ENCODE measurements at places on chromosomes 2 and 18. TPM values are rescaled to one million over a fixed set of nuclear protein-coding genes. Genes with fewer than 3 reads are reported as not detected.

DNA sequence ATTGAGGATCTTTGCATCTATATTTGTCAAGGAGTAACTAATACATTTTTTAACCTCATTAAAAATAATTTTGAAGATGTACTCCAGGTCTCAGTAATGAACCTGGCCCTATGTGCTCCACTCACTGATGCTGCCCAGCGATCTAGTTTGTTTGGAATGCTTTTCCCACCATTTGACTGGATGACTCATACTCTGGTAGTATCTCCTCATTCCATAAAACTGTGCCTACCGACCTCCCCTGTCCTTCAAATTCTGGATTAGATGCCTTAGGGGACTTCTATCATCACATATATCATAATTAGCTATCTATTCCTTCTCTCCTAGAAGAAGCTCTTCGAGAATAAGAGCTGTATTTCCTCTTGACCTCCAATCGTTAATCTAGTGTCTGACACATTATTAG lies 83.8 kb downstream of the FAM117B start:
- peak; percentile 24 for DNase-seq

- DNase-seq, result no peak
These were observed 5.5 kb downstream of the TIMM21 start for GRCh38 chr18:74153793-74154192.

DNA sequence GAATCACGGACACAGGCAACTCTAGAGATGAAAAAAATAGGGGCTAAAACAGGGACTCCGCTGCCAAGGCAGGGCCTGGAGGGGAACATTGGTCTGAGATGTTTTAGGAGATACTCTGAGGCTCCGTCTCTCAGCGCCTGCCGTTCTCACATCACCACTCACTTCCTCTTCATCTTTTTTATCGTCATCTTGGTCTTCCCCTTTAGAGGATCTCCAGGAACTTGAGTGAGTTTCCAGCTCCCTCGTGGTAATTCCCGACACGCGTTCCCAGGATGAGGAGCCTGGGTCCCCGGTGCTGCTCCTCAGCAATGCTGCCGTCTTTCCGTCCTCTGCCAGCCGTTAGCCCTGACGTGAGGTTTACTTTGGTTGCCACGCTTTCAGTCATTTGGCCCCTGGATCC lies 16.1 kb downstream of the MLPH start:
- DNase-seq, result no peak

DNA sequence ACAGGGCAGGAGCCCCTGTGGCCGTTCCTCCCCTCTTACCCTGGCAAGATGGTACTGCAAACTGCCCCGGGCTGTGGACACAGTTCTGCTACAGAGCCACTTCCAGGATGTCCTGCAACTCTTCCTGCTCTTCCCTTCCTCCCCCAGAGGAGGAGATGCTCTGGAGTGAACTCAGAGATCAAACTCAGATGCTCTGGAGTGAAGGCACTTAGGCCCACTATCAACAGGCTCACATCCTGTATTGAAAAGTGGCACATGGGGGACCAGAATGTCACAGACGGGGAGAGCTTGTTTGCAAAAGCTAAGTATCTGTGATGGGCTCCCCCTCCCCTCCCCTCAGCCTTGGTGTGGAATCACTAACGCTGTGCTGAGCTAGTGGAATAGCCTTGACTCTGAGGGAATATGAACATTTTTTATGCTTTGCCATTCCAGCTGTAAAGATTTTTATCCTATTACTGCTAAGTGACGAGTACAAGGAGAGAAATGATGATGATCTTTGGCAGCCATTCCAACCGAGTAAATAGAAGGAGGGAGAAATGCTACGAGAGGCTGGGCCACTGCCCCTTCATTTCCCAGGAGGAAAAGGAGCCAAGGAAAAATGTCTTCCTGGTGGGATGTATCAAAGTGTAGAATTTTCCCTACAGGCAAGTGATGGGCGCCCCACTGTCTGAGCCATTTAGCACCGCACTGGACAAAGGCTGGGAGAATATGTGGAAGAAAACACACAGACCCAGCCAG lies 152.6 kb downstream of the GALNT14 start:
- no peak for DNase-seq

- DNase-seq, result no peak
These were observed 48.8 kb downstream of the SLC4A1AP start for GRCh38 chr2:27712522-27712921.

DNA sequence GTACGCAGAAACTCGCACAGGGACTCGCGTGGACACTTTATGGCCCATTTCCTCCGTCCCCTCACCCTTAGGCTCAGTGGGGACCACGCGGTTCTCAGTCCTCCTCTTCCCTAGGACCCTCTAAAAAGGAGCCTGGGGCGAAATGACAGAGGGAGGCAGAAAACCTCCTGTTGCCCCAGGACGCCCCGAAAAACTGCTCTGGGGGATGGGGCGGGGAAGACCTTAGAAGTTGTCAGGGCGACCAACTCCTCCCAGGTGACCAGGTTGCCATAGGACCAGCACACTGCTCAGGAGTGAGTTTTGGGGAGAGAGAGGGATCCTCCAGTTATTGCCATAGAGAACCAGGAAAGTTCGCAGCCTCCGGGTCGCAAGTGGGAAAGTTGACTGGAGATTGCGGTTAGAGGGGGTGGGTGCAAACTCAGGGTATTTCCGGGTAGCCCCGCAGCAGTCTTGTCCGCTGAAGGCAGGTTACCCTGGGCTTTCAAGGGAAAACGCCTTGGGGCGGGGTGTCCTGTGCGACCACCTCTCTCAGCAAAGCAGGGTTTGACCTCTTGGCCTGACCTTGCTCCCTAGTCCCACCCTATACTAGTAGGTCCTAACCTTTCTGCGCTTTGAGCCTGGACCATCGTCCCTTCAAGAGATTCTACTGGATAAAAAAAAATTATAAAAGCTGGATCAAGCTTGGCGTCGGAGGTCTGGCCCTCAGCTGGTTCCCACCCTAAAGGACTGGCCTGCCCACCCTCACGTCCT lies 7.8 kb upstream of the PAX3 start:
- no peak for DNase-seq

GRCh38 chr2:101362316-101362715 lies 25.0 kb downstream of the CREG2 start:
- no peak for DNase-seq

DNA sequence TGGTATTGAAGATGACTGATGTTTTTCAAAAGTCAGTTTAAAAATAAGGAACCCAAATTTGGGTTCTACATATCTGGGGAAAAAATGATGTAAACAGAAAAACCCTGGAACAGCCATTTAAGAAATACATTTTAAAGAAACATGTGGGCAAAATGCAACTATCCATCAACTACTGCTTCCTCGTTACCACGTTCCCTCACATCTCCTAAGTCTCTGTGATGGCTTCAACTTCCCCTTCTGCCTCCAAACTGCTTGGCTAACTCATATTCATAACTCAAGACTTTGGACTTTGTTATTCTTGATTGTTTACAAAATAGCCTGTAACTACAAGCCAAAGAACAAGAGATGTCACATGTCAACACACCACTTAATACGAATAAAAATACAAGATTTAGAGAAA lies 116.3 kb downstream of the DYM start:
- DNase-seq, result no peak

DNA sequence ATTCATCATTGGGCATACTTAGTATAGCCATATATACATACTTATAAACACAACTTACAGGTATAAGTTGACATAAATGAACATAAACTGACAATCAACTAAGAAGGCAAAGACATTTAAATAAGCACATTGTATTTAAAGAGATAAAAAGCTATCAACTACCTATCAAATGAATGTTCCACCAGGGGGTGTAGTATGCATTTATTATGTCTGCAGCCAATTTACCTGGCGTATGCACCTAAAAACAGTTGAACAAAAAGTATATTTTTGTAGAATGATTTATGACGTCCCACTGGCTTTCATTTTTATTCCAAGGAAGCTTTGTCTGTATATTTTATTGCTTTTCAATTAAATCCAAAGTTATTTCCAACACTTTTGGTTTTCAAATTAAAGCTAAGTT lies 323.5 kb downstream of the AFF3 start:
- DNase-seq, result peak; percentile 49

- no peak for DNase-seq
These were observed 1.9 kb upstream of the TMEFF2 start for GRCh38 chr2:192196421-192197194.

DNA sequence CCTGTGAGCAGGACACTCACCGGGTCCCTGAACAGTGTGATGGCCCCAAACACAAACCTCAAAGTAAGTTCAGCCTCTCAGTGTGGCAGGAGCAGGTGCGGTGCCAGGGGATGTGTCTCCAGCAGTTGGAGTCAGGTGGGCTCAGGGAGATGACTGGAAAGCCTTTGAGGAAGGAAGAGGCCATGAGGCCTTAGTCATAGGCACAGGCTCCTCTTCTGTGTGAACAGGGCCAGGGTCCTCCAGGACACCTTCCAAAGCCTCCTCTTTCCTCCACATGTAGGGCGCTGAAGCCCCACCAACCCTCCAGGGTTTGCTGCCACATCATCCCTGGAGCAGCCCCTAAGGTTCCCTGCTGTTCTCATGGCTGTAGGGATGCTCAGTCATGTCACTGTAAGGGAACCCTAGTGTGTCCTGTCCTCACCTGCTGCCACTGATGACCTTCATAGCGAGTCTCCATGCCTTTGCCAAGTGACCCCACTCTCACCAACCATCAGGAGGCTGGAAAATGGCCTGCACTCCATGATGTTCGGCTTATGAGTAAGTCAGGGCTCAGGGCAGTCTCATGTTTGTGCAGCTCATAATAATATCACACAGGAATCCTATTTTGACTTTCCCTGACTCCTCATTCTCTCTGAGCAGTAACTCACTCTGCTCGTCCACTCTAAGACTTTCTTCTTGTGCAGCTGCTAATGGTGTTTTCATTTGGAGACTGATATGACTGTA lies 1152.9 kb downstream of the RPIA start:
- no peak for DNase-seq

MAPRE3 gene
- total RNA-seq, result 5.3 TPM

GAL3ST2 gene
- total RNA-seq, result 0.25 TPM

ATL2 gene
- total RNA-seq, result 125 TPM

PDCL3 gene
- total RNA-seq, result 15.4 TPM
